ENCODE measurements at places on chromosomes 12 and 14.

GRCh38 chr12:2411011-2411410 lies 358.2 kb downstream of the CACNA1C start:
- DNase-seq = no peak

- no peak for DNase-seq
These were observed 31.3 kb upstream of the CHFR start for GRCh38 chr12:132918680-132919079.

- no peak for DNase-seq
These were observed 199.9 kb upstream of the KRR1 start for GRCh38 chr12:75711271-75711670.

GRCh38 chr12:62841846-62842245 lies 93.1 kb downstream of the PPM1H start:
- DNase-seq = no peak

DNA sequence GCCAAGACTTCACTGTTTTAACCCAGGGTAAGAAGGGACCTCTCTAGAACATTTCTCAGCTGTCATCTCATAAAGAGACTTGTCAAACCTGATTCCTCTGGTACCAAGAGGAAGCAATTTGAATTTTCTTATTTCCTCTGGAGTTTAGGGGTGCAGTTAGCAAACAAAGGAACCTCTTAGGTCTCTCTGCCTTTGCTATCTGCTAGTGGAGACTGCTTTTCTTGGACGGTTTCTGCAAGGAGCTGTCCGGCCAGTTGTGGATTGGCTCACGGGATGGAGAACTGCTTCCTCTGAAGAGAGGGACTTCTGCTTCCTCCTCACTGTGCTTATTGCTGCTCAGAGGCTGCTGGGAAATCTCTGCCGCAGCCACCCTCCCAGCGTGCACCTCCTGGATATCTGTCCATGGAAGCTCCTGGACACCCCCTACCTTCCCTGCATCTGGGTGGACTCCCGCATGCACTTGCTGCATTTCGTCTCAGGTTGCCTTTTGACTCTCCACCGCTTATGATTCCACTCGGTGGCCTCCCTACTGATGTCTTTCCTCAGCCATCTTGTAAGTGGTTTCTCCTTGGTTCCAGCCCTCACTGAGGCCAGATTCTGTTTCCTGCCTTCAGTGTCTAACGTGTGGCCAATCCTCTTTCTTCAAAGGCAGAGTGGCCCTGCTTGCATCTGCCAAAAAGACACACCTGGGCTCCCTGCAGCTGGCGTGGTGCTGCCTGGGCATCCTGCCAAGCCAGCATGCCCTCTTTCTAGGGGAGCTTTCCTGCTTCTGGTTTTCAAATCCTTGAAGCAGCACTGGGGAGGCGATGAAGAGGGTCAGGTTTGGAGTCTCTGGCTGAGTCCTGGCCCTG lies 187.3 kb downstream of the CHST11 start:
- DNase-seq = no peak

GRCh38 chr12:60144395-60144794 lies 548.6 kb downstream of the SLC16A7 start:
- no peak for DNase-seq

GRCh38 chr12:124550123-124551089 lies 17.0 kb downstream of the NCOR2 start:
- no peak for DNase-seq

- no peak for DNase-seq
These were observed 54.0 kb downstream of the GPATCH2L start for GRCh38 chr14:76205708-76206107.

- no peak for DNase-seq
These were observed 110.6 kb downstream of the ADCK1 start for GRCh38 chr14:77910506-77910905.

- peak; percentile 96 for DNase-seq
These were observed at the start of gene WDR20 for GRCh38 chr14:102139286-102140026. Gene WDR20 (plus strand): TSS chr14:102139897. CDS start chr14:102139924, 27 bp downstream.

- DNase-seq = no peak
These were observed 4.9 kb downstream of the TSPAN8 start for GRCh38 chr12:71152851-71153250.

DNA sequence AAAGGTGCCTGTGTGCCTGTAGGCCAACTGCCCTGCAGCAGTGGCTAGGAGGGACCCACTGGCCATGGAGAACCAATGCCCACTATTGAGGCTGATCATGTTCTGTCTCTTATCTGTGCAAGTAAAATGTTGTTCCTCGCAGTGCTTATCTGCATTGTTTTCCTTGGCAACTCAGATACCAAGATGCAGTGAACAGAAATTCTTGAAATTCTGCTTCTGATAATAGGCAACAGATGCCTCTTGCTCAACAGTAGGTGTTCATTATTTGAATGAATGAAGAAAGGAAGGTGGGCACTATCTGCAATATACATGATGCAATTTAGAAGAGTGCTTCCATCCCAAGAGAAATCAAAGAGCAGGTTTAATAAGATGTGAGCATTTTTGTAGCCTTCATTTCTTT lies 232.2 kb downstream of the NUAK1 start:
- DNase-seq = no peak

DNA sequence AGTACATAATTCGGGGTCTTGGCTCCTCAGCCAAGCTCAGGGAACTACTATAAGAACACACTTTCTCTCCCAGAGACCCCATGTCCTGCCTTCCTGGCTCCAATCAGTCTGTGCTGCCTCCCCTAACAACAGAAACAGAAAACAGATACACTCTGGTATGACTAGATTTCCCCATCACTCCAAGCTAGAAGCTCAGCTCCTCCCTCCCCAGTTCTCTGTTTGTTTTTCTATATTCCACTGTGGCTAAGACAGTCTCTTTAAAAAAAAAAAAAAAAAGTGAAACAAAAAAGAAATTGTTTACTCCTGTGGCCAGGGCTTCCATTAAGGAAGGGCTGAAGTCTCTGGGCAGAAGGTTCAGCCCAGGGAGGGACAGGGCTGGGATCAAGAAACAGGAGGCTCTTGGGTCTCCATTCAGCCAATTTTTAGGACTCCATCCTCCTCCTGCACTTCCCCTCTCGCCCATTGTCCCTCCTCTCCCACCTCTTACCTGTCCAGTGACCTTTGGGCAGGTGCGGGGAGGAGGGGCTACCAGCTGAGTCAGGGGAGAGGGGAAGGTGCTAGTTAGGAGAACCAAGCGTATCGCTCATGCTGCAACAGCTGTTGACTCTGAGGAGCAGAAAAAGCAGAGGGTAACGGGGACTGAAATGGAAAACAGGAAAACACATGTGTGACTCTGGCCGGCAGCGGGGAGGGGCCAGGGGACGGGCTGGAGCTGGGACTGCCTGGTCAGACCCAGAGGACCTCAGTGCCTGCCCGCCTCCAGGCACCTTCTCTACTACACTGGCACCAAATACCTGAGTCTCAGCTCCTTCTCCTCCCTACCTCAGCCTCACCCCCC lies 4.1 kb upstream of the SLC7A7 start:
- no peak for DNase-seq

DNA sequence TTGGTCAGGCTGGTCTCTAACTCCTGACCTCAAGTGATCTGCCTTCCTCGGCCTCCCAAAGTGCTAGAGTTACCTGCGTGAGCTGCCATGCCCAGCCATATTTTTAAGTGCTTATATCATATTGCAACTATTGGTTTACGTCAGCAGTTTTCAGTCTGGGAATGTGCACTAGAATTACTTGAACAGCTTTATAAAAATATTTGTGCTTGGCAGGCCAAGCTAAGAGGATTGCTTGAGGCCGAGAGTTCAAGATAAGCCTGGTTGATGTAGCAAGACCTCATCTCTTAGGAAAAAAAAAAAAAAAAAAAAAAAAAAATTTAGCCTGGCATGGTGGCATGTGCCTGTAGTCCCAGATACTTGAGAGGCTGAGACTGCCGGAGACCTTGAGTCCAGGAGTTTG lies 17.1 kb downstream of the KIAA0586 start:
- DNase-seq = no peak

GRCh38 chr14:75312341-75312740 lies 33.7 kb downstream of the FOS start:
- DNase-seq = no peak

DNA sequence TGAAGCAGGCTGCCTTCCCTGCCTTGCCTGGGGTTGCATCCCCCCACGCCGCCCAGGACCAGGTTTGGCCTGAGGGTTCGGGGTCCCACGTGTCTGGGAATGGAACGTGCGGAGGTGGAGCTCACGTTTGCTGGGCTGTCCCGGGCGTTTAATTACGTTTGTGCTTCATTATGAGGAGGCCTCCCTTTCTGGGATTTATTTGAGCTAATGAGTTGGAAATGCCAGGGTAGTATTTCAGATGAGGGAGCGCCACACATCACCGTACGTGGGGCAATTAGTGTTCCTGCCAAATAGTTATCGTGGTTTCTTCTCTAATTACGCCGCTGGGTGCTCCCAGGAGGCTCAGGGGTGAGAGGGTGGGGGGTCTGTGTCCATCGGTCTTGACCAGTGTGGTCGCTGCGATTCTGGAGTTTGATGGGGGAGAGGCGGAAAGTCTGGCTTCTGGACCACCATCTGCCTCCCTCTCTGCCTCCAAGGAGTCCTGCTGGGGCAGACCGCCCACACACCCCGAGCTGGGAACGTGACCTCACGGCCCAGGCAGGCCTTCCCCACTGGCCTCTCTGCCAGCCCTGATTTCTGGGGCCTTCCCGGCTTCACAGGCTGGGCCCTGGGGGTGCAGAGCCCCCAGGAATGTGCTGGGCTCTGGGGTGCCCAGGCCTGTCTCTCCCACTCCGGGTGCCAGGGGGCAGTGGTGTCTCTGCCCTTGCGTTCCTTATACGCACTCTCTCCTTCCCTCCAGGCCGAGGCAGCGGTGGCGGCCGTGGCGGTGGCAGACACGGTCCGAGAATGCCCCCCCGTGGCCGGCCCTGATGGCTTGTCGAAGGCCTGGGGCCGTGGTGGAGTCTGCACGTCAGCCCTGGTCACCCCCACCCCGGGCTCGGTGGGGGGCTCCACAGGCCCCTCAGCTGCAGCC lies 18.9 kb downstream of the KIF26A start:
- DNase-seq = no peak

DNA sequence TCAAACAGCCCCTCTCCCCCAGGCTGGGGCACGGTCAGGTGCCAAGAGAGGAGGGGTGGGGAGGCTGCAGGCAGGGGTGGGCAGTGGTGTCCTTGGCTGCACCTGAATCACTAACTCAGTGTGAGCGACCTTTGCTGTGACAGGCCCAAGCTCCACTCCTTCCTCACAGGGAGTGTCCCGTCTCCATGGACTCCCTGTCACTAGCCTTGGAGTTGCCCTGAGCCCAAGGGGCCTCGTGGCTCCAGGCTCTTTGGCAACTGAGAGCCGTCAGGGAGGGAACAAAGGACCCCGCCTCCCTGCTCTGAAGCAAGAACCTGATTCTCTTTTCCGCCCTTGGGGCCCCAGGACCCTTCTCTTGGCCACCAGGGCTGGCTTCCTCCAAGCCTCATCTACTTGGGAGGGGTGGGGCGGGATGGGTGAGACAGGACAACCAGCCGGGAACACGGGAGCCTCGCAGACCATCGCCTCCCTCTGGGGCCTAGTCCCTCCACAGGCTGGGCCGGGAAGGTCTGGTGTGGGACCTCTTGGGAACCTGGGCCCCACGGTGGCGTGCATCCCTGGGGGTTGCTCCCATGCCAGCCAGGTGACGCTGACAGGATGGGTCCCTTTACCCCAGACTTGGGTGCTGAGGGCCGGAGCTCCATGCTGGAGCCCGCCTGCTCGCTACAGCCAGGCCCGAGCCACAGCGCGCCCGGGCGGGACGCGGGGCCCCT lies 935 bp upstream of the ADSS1 start:
- DNase-seq = no peak

DNA sequence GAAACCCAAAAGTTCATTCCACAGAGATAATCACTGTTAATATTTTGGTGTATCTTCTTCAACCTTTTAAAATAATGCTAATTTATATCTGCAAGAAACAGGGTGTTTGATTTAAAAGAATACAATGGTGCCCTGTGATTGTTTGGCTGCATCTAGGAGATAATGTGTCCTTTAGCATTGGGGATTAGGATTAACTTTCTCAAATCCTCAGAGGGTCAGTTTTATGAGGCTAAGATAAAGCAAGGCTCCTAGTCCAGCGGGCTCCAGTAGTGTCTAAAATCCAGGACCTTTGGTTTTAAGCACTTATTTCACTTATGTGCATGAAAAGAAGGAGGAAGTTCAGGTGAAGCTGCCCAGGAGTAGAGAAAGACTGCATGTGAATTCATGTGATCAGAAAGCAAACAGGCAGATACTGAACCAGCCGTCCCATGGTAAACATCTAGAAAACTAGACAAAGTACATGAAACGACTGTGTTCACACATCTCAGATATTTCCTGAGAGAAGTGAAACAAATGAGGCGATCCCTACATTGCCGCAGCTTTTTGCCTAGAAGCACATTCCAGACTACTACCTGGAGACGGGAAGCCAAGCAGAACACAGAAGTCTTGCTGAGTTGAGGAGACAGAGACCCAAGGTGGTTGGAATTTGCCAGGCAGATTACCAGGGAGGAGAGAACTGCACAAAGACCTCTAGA lies 129.1 kb upstream of the MAX start:
- DNase-seq = no peak

- no peak for DNase-seq
These were observed 4.7 kb downstream of the DDN start for GRCh38 chr12:48994224-48995085.

GRCh38 chr12:4700621-4701026 lies 19.6 kb upstream of the GALNT8 start:
- DNase-seq = peak; percentile 74

GRCh38 chr14:68246786-68247105 lies 427.2 kb downstream of the RAD51B start:
- DNase-seq = no peak

DNA sequence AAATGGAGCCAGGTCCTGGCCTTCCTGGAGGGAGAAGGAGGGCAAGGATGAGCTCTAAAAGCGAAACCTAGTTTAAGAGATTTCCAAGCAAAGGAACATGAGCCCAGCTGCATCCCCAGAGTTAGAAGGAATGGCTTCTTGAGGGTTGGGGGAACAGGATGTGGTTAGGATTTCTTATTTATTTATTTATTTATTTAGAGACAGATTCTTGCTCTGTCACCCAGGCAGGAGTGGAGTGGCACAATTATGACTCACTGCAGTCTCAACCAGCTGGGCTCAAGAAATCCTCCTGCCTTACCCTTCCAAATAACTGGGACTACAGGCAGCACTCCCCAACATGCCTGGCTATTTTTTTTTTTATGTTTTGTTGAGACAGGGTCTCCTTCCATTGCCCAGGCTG lies 25.3 kb upstream of the TMEM106C start:
- no peak for DNase-seq

- no peak for DNase-seq
These were observed 3.1 kb downstream of the C14orf39 start for GRCh38 chr14:60482743-60483142.

- DNase-seq = no peak
These were observed 5.1 kb downstream of the INF2 start for GRCh38 chr14:104694475-104694950.

GRCh38 chr12:115341442-115341841 lies 657.5 kb upstream of the TBX3 start:
- DNase-seq = peak; percentile 88

Data from coronary artery (tissue), 2 donors.